Amygdala (tissue), 56 donors: ENCODE measurements at places on chromosomes 16 and 17.

GRCh38 chr17:8142158-8142886 is 9.9 kb downstream of the PER1 start:
- no peak for DNase-seq

GRCh38 chr16:27323781-27324561 is 10.2 kb downstream of the IL4R start:
- no peak for DNase-seq

DNA sequence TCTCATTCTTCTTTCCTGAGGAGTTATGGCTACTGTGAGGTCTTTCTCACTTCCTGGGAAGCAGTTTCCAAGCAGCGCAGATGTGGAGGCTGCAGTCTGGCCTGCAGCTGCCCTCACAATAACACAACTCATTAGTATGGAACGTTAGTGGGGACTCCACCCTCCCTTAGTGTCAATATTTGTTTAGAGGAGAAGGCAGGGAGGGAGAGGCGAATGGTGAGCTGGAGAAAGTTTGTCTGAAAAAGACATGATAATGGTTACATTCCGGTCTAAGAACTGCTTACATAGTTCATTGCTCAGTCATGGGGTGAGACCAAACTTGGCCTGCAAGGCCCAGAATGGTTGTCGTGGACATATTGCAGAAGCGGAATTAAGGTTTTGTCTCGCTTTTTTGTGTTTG is 170.2 kb downstream of the HS3ST3B1 start:
- no peak for DNase-seq

- DNase-seq = no peak
Observed at GRCh38 chr17:12735517-12735916, 53.8 kb upstream of the ARHGAP44 start.

DNA sequence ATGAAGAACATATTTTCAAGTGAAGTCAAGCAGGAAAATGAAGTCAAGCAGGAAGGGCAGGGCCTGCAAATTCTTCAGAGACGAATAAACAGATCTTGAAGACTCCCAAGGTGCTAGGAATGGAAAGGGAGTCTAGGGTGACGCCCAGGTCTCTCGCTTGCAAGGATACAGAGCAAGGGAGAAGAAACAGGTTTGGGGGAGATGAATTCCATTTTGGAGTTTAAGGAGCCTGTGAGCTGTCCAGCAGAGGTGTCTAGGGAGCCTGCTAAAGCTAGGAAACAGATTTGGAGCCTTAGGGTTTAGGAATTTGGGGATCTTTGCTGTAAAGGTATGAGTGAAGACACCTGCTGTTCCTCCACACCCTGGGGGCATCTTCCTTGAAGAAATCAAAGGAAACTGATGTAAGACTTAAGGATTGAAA is 2.0 kb upstream of the UNKL start:
- no peak for DNase-seq

- DNase-seq = no peak
Observed at GRCh38 chr17:80566054-80566400, 21.4 kb downstream of the RPTOR start.

DNA sequence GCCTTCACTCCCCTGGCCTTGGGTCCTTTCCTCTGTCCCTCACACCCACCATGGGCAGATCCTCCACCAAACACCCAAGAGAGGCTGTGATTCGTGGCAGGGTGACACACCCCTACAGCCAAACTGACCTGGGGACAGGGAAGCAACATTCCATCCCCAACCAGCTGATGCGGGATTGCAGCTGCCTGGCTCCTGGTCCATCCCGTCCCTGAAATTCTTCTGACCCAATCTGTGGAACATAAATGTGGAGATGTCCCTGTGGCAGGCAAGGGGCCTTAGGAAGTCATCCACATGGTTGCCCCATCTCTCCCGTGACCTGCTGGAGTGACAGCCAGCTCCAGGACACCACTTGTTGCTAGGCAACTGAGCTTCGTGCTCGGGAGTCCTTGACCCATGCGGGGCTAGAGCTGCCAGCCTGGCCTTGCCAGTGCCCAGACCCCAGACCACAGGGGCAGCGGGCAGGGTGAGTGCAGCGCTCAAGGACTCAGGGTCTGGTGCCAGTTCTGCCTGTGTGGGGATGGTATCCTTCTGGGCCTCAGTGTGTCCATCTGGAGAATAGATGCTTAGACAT is 34.0 kb upstream of the CPNE2 start:
- no peak for DNase-seq

- no peak for DNase-seq
Observed at GRCh38 chr17:82876149-82876548, 36.3 kb upstream of the ZNF750 start.

GRCh38 chr17:29761040-29761761 is 138.5 kb upstream of the CORO6 start:
- peak; percentile 5 for DNase-seq

GRCh38 chr16:68003031-68003430 is 3.7 kb upstream of the DPEP2 start:
- DNase-seq = no peak

DNA sequence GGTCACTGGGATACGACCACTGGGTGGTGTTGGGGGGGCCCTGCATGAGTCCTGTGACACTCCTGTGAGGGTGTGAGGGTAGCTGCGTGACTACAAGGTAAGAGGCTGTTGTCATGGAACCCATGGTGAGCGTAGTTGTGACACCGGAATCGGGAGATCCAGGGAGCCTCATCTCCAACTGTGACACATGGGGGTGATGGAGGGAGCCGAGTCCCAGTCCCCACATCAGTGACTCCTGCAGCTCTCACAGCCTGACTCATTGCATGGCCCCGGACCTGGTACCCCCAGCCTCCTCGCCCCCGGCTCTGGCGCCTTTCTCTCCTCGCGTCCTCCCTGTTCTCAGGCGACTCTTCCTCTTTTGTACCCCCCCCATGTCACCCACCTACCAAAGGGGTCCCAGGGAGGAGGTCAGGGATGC is 14.2 kb downstream of the CDH16 start:
- DNase-seq = no peak

DNA sequence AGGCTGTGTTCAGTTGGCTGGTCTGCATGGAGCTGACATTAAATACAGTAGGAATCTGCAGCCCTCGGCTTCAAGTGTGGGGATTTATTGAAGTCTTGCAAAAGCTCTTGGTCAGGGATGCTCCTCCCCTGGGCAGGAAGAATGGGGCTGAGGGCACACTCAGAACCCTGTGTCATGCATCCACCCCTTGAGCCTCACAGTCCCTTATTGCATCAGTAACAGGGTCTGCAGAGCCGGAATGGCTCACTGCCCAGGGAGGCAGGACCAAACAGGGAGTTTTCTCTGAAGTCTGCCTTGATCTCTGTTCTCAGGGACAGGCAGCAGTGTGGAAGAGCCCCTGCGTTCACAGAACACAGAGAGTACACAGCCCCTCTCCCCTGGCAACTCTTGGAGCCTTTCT is 216.8 kb downstream of the ENGASE start:
- DNase-seq = no peak

DNA sequence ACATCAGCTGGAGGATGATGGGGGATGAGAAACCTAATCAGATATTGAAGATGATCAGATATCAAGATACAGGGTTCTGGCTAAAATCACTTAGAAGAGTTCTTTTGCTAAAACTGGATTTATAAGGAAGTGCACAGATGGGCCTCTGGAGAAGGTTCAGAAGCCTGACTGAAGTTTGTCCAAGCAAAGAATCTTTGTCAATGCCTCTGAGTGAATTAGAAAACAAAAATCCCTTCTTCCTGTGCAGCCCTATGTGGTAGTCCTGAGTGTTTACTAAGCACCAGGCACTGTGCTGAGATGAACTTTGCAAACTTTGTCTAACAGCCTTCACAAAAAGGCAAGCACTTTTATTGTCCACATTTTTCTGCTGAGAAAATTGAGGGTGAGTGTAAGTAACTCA is 11.4 kb upstream of the CENPV start:
- no peak for DNase-seq

- no peak for DNase-seq
Observed at GRCh38 chr16:29663807-29664090, 702 bp downstream of the SPN start.

GRCh38 chr17:5902181-5903140 is 167.7 kb upstream of the WSCD1 start:
- no peak for DNase-seq

- DNase-seq = no peak
Observed at GRCh38 chr16:57373117-57373947, 1.0 kb downstream of the CX3CL1 start.

- no peak for DNase-seq
Observed at GRCh38 chr16:88329726-88330700, 52.7 kb upstream of the ZNF469 start.

- peak; percentile 43 for DNase-seq
Observed at GRCh38 chr16:83952940-83953795, at the start of gene OSGIN1. Gene OSGIN1 (plus strand): TSS chr16:83953240. CDS start chr16:83957672, 4,432 bp downstream.

GRCh38 chr17:5591966-5592365 is 7.7 kb upstream of the NLRP1 start:
- DNase-seq = no peak

DNA sequence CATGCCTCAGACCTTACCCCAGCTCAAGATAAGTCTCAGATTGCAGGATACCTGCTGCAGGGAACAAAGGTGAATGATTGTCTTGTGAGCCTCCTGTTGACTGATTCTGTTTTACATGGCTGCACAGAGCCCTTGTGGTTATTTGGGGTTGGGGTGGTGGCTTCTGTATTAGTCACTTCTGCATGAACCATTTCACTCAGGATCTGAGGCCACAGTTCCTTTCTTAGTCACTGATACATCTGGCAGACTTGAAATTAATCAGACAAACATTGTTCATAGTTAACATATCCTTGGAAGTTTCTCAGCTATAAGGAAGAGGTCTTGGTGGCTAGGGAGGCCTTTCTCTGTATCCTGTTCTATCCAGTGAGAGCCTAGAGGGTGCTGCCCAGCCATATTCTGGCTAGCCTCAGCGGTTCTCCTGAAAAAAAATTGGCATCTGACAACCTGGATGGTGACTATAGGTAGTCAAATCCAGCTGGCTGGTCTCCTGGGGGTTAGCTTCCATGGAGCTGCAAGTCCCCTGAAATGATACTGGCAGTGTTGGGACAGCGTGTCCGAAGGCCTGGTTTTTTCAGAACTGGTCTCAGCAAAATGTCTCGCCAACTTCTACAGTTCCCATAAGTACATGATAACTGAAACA is 8.4 kb upstream of the PLK1 start:
- DNase-seq = no peak

DNA sequence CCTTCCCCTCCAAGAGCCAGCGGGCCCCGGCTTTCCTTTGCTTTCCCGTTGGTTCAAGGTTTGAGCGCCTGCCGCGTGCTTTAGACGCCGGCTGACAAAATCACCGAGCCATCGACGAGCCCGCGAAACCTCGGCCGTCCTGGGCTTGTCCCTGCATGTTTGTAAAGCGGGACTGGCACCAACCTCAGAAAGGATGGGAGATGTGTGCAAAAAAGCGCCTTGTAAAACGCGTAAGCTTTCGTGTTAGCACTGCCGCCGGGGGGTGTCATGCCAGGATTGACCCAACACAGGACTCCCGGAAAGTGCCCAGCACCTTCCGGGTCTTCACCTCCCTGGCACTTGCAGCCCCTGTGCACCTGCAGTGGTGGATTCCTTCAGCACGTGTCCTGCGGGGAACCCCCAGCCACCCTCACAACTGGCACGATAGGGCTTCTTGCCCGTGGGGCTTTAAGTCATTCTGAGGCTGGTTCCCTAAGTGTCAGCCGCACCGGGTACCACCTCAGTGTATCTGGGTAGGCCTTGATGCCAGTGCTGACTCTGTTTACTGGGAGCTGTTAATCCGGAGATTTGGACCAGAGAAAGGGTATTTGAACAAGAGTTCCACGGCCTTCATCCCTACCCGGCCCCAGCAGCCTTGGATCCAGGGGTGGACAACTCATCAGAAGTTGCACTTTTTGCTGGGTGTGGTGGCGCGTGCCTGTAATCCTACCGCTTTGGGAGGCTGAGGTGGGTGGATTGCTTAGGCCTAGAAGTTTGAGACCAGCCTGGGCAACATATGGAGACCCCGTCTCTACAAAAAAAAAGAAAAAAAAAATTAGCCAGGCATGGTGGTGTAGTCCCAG is 817 bp downstream of the NDUFAF8 start:
- no peak for DNase-seq

GRCh38 chr17:43531955-43532354 is 14.2 kb downstream of the ETV4 start:
- DNase-seq = no peak

DNA sequence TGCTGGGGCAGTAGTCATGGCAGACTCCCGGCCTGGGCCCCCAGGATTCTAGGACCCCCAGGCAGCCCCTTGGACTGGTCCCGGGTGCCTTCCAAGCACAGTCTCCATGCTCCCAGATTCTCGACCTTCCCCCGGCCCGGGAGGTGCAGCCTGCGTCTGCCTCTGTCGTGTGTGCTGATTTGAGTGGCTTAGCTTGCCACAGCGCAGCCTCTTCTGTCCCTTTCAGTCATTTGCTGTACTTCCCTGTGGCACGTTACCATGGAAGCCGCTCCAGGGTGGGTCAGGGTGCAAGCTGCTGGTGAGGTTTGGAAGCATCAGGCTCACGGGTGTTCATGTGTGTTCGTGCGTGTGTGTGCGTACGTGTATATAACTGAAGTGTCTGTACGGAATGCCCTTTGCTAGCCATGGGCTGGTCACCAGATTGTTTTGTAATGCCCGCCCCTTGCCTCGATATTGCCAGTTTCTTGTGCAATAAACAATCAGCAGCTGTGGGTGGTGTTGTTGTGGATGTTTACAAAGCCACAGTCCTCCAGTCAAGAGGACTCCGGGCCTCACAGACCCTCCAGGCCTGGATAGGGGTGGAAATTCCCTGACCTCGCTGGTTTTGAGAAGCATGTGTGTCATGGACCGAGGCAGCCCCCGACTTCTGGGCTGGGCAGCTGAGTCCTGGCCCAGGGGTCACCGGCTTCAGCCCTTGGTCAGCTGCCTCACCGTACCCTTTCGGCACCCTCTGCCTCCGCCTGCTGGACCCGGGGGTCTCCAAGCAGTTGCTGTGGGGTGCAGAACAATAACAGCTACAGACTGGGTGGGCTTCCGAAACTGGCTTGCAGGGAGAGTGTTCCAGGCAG is 9.7 kb upstream of the CLEC18A start:
- DNase-seq = no peak

GRCh38 chr17:70615831-70616230 is 446.5 kb downstream of the KCNJ2 start:
- DNase-seq = no peak

DNA sequence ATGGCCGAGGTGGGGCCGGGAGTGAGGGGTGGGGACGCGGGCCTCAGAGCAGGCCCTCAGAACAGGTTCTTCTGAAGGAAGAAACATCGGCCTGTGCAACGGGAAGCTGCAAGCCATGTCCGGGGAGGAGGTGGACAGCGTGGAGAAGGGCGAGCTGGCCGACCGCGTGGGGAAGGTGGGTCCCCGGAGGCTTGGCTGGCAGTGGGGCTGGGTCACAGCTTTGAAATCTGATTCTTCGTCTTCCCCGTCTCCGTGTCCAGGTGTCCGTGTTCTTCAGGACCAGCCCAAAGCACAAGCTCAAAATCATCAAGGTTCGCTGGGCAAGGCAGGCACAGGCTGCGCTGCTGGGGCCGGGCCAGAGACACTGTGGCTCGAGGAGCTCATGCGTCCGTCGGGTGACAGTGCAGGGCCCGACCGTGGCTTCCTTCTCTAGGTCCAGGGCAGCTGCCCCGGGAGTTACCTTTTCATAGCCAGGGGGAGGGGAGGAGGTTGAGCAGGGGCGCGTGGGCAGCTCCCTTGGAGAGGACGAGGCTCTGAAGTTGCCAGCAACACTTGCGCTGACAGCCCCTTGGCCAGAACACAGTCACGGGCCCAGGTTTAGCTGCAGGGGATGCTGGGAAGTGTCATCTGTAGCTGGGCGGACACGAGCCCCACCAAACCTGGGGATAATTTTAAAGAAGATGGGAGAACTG is 51.3 kb downstream of the MEAK7 start:
- no peak for DNase-seq
